ENCODE measurements at places on chromosomes 1 and 21.

DNA sequence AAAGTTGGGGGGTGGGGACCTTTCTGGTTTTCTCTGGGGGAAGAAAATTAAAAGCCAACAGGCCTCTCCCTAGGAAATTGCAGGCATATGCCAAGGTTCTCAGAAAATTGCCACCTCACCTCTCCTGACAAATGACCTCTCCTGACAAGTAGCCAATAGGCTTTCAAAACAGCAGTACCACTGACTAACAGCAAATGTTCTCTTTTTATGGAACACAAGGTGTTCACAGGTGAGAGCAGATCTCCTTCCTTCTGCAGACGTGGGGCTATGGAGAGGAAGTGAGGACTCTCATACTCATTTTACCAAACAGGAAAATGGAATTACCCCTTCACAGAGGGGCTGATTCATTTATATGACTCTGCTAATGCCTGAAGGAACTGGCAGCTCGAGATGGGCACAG lies 32.7 kb upstream of the SUCO start:
- no peak for DNase-seq

DNA sequence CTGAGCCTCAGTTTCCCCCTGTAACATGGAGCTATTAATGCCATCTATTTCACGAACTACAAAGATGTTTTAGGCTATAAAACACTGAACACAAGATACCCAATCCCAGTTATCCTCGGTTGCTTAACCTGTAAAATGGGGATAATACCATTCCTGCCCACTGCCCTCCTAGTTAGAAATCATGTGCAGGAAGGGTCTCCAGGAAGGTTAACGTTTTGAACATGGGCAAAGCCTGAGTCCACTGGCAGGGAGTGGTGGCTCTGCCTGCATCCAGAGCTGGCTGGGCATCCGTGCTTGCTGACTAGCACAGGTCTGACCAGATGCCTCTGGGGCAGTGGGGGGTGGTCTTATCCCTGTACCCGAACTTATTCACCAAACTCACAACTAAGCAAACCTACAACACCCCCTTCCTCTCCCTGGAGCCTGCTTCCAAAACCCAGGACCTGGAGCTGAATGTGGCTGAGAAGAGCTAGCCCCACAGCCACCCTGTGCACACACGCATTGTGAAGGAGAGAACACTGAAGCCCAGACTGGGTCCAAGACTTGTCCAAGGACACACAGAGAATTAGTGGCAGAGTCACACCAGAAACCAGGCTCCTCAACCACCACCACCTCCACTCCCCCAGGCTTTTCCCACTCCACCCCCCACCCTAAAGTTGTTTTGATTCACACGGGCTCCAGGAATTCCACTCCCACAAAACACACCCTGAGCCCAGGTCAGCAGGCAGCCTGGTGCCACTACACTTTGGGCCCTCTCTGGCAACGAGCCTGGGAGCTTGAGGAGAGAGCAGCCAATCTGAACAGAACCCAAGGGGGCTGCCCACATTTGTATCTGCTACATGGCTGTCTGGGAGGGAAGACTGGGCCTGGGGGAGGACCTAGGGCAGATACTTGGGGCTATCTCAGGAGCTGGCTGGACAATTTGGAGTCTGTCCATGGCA lies 1.6 kb downstream of the E2F2 start:
- DNase-seq, result no peak

GRCh38 chr1:78619032-78619431 lies 1.2 kb upstream of the IFI44L start:
- DNase-seq, result no peak

- no peak for DNase-seq
Observed at GRCh38 chr21:34336245-34336644, 27.6 kb upstream of the KCNE2 start.

DNA sequence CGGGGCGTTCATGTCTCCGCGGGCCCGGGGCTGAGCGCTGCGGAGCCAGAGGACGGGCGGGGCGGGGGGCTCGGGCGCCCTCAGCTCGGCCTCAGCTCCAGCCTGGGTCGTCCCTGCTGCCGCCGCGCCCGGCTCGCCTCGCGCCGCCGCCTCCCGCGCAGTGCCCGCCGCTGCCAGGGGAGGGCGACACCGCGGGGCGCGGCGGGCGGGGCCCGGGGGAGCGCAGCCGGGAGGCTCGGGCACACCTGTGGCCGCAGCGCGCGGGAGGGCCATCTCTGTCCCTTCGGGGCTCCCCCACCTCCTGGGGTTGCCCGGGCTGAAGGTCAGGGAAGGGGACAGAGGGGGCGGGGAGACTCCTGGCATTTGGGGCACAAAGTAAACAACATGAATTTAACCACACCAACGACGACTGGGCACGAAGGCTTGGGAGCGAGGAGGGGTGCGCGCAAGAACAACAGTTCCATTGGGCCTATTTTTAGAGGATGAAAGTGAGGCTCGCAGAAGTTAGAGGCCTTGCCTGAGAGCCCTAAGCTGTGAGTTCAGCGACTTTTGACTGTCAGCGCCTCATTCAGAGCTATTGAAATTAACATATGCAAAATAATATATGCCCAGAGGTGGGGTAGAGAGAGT lies at the start of gene FAM131C:
Gene FAM131C (minus strand): TSS at position 162 of the 630 bp plus-strand sequence. CDS start 209 bp downstream, outside the sequence.
- DNase-seq, result no peak

DNA sequence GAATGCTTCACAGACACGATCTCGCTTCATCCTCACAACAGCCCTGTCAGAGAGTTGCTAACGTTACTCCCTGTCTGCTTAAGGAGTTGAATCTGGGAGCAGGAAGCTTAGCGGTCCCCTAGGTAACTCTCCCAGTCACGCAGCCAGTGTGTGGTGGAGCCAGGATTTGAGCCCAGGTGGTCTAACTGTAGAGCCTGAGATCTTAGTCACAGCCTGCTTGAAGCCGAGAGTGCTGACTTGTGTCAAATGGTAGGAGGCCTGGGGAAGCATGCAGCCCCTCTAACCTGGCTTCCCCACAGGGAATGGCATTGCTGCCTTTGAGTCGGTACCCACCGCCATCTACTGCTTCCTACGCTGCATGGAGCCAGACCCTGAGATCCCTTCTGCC lies 4.1 kb downstream of the ADPRS start:
- DNase-seq, result no peak

DNA sequence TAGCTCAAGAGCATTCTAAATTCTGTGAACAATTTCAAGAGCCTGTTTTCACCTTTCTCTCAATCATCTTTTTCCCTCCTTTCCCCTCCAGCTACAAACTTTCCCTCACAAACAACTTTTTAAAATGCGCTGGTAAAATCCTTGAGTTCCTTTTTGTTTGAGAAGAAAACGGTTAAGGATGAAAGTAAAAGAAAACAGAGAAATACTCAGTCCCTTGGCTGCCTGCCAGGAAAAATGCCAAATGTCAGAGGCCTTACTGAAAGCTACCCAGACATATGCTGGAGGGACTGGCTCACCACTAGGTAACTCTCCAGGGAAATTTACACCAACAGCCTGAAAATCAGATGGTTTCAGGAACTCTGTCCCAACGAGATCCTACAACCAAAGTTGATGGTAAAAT lies 11.0 kb upstream of the SERBP1 start:
- no peak for DNase-seq

DNA sequence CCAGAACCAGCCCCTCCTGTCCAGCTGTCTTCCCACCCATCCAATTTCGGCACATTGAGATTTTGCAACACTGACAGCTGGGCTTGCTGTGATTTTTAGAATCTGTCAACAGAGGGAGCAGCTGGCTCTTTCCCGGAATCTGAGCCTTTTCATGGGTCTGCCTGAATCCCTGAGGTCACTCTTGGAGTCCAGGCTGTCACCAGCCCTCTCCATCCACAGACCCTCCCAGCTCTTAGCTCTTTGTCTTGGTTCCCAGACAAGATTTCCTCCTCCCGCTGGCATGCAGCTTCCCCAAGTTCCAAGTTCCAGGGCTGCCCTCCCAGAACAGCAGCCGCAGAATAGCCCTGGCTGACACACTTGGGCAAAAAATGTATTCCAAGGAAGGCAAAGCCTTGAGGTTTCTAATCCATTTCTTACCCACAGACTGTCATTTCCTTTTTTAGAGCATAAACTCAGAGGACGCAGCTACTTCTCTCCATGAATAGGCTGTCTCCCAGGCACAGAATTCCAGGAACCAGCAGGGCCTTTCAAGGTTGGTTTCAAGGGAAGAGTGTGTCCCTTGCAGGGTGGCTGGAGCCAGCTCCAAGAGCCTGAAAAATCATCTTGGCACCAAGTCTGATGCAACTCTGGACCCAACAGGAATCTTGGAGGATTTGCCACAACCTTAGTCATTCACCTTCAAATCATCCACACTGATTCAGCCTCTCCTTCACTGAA lies 7.1 kb upstream of the TMEM61 start:
- no peak for DNase-seq

DNA sequence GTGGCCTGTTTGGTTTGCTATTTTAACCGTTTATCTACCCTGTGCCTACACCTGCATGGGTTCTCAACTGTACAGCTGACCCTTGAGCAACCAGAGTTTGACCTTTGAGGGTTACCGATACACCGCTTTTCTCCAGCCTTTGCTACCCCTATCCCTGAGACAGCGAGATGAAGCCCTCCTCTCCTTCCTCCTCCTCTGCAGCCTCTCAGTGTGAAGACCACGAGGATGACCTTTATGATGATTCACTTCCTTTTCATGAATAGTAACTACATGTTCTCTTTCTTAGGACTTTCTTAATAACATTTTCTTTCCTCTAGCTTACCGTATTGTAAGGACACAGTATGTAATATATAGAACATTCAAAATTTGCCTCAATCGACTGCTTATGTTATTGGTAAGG lies 14.5 kb upstream of the RNF187 start:
- no peak for DNase-seq

DNA sequence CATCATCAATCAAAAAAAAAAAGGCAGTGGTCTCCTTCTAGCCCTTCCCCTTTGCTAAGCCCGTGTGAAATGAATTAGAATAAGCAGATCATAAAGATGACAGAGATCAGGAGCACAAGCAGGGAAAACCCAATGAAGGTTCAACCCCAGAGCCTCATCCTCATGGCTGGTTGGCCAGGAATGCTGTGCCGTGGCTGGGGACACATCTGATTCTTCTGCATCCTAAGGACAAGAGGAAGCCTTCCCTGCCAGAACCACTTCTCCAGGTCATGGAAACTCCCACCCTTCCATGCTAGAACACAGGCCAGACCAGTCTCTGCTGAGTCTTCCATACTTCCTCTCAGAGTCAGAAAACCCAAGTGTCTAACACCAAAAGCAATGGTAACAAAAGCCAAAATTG lies 81.1 kb downstream of the CSMD2 start:
- DNase-seq, result no peak
